Skin of body (tissue), 3 donors: ENCODE measurements at places on chromosomes 5 and 9.

GRCh38 chr9:68925175-68925574 lies 88.7 kb downstream of the PRKACG start:
- no peak for DNase-seq

GRCh38 chr5:83172655-83173054 lies 95.3 kb downstream of the XRCC4 start:
- peak; percentile 31 for DNase-seq

DNA sequence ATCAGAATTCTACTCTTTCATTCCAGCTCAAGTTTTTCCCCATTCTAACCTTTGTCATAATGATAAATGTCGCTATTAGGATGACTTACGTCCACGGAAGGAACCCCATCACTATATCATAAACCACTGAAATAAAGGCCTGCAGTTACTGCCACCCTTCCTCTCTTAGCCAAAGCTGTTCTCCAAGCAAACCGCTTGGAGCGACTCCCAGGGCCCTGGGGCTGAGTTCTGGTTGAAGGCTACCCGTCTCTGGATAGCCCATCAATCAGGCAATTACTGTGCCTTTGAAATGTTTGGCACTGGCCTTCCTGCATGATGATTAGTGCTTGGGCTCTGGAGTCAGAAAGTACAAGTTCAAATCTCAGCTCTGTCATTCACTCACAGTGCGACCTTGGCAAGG lies 386.0 kb downstream of the SPOCK1 start:
- no peak for DNase-seq

DNA sequence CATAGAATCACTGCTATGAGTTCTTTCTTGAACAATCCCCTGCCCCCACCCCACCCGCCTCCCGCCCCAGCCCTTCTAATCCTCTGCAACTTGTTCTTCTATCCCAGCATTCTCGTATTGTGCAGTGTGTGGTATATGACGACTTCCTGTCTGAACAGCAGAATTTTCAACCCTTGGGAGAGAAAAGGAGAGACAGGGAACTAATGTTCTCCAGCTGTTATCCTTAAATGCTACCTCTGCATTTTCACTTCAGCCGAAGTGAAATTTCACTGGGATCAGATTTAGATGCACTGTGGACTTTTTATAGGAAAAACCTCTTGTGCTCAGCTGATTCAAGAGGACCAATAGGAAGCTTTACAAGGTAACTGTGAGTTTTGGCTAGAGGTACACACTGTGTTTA lies 2.2 kb downstream of the FBXL7 start:
- DNase-seq: peak; percentile 20

DNA sequence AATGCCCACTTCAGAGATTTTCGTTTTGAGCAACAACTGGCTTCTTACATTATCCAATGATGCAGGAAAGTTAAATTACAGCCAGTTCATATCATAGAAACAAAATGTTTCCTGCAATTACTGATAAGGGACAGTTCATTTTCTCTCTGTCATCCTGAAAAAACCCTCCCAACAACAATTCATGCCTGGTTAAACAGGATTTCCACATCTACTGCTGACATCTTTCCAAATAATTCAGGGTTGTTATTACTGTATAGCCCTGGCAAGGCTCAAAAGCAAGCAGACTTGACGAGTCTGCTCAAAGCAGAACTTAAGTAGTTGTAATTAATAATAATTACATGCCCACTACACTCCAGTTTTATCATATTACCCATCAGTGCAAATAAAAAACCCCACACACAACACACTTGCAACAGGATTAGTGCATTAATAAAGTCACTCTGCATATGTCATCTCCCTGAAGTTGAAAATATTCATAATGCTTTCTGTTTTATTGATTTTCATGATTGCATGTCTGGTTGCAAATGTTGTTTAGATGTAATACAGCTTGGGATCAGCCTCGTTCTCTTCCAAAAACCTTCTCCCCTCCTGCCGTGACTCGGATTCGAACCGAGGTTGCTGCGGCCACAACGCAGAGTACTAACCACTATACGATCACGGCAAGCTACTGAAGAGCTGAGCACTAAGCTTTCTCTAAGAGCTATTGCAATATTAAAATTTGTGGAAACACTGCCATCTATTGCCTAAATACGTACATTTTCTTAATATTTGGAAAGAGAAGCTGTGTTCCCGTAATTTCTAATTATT lies 119.6 kb upstream of the NFIB start:
- peak; percentile 83 for DNase-seq

DNA sequence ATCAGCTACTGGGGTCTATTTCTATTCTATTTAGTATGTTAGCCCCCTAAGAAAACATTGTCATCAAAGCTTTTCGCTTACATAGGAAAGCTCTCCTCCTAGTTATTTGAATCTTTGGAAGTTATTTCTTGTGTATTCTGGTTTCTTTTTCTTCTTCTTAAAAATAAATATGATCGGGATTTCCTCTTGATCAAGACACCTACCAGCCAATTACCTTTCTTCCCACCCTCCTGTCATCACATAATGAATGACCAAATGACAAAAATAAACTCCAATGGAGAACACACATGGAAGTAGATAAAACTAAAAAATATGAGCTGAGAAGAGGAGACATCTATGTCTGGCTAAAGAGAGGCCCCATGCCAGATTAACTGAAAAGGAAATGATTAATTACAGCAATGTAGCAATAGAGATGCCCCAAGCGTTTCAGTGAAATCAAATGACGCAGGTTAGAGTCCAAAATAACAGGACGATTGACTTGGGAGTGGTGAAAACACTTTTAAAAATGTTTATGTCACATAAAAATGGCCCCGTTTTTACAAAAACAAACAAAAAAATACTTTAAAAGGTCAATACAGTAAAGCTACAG lies 59.5 kb upstream of the PCSK1 start:
- DNase-seq: no peak

DNA sequence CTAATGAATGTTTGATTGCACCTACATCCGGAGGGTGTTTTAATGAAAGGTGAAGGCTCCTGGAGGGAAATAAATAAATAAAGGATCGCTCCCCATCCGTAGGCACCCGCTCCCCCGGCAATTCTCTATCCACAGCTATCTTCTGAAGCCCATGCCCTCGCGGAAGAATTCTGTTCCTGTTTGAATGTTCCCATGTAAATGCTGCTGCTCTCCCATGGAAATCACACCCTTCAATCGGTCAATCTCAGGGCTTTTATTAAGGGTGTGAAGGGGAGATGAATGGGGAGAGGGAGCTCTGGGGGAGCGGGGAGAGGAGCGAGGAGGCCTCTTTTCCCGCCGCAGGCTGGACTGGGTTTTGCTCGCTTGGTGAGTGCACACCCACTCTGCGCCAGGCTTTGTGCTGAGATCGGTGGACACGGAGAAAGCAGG lies 21.1 kb upstream of the ARAP3 start:
- DNase-seq: no peak

- no peak for DNase-seq
These were observed 174.3 kb upstream of the PIK3R1 start for GRCh38 chr5:68041293-68041692.

- DNase-seq: no peak
These were observed 13.6 kb downstream of the LRRC8A start for GRCh38 chr9:128895556-128895955.

DNA sequence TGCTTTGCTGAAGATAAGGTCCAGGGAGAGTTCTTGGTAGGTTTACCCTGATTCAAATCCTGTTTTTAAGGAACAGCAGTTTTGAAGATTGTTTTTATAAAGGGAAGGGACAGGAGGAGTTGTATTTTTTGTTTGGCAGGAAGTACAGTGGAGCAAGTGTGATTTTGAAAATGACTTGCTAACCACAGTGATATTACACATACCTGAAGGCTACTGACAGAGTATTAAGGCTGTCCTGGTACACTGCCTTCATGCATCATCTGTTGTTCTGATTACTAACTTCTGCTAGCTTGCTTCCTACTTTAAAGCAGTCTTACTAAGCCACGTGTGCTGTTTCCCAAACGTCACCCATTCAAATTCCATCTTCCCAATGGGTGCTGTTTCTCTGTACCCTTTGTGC lies 559.5 kb upstream of the SGCD start:
- no peak for DNase-seq

DNA sequence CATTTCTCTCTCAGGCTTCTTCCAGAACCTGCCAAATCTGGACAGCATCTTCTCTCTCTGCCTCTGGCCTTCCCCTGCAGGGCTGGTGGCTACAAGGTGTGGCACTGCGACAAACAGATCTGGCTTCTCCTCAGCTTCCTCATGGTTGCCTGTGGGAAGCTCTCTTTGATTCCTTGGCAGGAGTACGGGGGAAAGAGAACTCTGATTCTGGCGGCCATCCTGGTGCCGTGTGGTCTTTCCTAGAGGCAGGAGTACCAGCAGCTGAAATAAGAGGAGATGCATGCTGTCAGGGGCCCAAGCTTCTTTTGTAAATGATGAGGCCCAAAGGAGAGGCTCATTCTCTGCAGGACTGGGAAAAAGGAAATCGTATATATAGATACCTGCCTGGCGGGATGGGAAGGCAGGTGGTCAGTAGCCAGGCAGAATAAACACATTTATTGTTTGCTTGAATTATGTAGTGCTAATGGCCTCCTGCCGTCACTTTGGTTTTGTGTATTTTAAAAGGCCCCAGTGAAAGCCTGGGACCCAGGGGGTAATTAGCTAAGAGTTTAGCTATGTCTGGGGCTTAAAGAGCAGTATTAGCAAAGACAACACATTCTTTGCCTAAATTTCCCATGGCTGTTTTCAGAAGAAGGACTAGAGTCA lies at the start of gene CER1:
Gene CER1 (minus strand): TSS at position 343 of the 645 bp plus-strand sequence. CDS start 61 bp downstream, at position 282.
- DNase-seq: peak; percentile 83

DNA sequence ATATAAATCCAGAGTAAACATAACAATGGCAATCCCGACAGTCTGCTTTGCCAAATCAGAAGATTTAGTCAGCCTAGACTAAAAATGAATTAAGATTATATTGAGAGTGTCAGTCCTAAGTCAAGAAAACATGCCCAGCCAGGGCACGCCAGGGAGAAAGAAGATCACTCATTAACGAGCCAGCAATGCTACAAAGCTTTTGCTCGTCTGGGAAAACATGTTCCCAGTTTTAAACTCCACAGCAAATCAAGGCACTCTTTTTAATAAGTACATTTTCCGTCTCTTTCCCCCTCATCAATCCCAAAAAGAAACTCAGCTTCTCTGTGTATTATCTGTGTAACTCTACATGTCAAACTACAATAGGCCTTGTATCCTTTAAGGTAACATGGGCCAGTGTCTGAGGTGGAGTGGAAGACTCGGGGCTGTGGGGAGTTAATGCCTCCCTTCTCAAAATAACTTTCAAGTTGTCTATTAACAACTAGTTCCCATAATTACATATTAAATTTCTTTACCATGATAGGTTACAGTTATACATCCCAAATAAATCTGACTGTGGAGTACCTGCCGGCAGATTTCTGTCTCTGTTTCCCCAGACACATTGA lies 40.9 kb downstream of the NFIB start:
- no peak for DNase-seq

- DNase-seq: peak; percentile 70
These were observed 64.9 kb upstream of the OSMR start for GRCh38 chr5:38780945-38781344.

- no peak for DNase-seq
These were observed 74.0 kb downstream of the NSG2 start for GRCh38 chr5:174119468-174119881.

DNA sequence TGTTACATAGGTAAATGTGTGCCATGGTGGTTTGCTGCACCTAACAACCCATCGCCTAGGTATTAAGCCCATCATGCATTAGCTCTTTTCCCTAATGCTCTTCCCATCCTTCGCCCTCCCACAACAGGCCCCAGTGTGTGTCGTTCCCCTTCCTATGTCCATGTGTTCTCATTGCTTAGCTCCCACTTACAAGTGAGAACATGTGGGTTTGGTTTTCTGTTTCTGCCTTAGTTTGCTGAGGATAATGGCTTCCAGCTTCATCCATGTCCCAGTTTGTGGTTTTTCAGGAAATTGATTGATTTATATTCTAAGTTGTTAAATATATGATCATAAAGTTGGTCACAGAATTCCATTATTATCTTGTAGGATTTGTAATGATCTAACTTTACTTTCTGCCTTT lies 85.3 kb upstream of the CAST start:
- DNase-seq: peak; percentile 1

GRCh38 chr9:81652058-81652687 lies 37.2 kb downstream of the TLE1 start:
- no peak for DNase-seq

DNA sequence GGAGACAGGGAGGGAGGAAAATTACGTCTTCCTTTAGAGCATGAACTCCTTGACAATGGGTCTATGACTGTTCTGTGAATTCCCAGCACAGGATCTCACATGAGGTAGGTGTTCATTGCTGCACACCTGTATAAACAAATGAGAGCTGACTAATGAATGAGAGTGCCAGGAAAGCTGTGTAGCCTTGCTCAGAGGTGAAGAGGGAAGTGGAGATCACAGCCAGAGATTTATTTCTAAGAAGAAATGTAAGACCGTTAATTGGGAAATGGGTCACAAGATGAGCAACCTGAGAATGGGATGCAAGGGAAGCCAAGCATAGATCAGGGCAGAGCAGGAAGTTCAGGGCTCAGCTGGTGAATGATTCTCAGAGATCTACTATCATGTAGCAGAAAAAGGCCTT lies 295.1 kb downstream of the CDK5RAP2 start:
- no peak for DNase-seq

DNA sequence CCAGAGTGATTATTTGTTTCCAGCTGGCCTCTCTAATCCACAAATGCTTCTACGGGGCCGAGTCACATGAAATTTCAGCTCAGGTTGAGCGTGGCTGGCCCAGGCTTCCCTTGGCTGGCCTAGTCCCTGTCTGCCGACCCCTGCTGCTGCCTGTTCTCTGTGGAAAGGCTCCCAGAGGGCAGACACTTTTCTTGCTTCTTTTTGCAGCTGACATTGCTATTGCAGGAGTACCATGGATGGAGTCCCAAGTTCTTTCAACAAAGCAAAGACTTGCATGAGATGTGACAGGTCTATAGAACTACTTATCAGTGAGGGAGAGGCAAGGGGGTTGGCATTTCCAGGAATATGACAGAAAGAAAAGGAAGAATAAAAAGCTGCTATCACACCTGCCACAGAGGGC lies 287.4 kb upstream of the ARRDC3 start:
- DNase-seq: no peak

- no peak for DNase-seq
These were observed 199.5 kb downstream of the ALDH1A1 start for GRCh38 chr9:72753266-72753893.

DNA sequence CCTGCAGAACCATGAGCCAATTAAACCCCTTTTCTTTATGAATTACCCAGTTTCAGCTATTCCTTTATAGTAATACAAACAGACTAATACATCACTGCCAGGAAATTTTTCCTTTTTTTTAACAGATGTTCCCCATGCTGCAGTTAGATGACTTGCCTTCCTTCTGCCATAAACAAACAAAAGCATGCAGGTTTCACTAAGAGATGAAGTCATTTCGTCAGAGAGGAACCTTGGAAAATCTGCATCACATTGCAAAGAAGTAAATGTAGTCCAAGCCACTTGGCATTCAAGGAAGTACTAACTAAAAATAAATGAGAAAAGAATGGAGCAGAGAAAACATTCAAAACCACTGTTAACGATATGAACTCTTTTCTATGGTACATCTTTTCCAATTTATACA lies 194.1 kb upstream of the EFNA5 start:
- peak; percentile 4 for DNase-seq

DNA sequence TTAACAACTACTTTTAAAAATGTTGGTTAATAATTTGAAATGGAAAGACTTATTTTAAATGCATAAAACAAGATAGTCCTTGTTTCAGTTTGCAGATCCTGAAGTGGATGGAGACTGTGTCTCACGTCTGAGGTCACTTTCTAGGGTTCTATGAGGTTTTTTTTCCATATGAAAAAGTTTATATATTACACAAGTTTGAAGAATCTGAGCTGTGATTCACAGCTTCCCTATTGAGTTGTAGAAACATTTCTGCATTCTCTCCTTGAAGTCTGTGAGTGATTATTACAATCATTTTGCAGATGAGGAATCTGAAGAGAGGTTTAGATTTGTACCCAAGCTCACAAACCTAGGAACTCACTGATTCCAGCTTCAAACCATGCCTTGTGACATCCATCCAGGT lies 442.5 kb upstream of the KLF4 start:
- peak; percentile 35 for DNase-seq
